Pancreas (tissue), 10 donors: ENCODE measurements at places on chromosomes 1 and 21. TPM values are rescaled to one million over a fixed set of nuclear protein-coding genes. Genes with fewer than 3 reads are reported as not detected.
A peak's percentile ranks its signal among the peaks of the same experiment; 100 is the strongest.

C1orf185 gene
- total RNA-seq: not detected

S100A4 gene
- total RNA-seq: 40.9 TPM

OLIG2 gene
- total RNA-seq: not detected

TFF1 gene
- total RNA-seq: 40.6 TPM

DYNLT5 gene
- 0.19 TPM for total RNA-seq

CDA gene
- 0.16 TPM for total RNA-seq

RNU1-2 gene
- total RNA-seq: 2,332 TPM

PGLYRP4 gene
- not detected for total RNA-seq

C1orf141 gene
- total RNA-seq: not detected

AK2 gene
- 69.0 TPM for total RNA-seq

DNA sequence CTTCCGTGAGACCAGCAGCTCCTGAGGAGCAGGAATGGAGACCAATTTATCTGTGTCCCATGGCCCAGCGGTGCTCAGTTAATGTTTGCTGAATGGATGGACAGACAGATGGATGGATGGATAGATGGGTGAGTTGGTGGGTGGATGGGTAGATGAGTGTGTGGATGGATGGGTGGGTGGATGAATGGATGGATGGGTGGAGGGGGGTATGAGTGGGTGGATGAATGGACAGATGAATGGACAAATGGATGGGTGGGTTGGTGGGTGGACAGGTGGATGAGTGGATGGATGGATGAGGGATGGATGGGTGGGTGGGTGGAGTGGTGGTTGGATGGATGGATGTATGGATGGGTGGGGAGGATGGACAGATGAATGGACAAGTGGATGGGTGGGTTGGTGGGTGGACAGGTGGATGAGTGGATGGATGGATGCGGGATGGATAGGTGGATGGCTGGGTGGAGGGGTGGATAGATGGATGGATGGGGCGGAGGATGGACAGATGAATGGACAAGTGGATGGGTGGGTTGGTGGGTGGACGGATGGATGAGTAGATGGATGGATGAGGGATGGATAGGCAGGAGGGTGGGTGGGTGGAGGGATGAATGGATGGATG, 13.4 kb downstream of the EPHA2 start:
- peaks cover 42% of the 10 kb centered on the region for H3K4me1 ChIP-seq
- no peaks in the 10 kb centered on the region for H3K27me3 ChIP-seq
- DNase-seq: no peak
- no peak overlapping the region for H3K27ac ChIP-seq
- no peak overlapping the region for H3K4me3 ChIP-seq
- H3K36me3 ChIP-seq: no peaks in the 10 kb centered on the region

- H3K36me3 ChIP-seq: no peaks in the 10 kb centered on the region
- DNase-seq: no peak
Measured at GRCh38 chr1:214310777-214311690, 30.1 kb downstream of the SMYD2 start.

GRCh38 chr1:243991650-243992049, 59.4 kb upstream of the ZBTB18 start:
- no peaks in the 10 kb centered on the region for H3K4me1 ChIP-seq
- H3K27me3 ChIP-seq: no peaks in the 10 kb centered on the region
- H3K4me3 ChIP-seq: no peak overlapping the region
- no peak for DNase-seq
- H3K36me3 ChIP-seq: no peaks in the 10 kb centered on the region

DNA sequence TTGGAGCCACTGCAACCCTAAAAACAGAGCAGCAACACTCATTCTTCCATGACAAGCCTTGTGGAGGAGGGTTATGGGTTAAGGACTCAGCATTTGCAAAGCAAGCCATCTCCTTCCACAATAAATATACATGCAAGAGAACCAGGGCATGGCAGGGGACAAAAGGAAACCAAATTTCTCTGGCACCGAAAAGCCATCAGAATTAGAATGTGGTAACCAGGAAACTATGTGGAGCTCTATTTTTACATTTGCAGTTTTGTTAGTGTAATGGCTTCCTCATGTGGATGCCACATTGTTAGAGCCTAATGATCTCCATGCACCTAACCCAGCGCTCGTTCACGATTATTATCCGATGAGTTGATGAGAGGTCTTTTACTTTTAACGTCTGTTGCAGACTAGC, 91.7 kb downstream of the NAV1 start:
- H3K4me1 ChIP-seq: no peaks in the 10 kb centered on the region
- H3K4me3 ChIP-seq: no peak overlapping the region
- no peak for DNase-seq
- H3K27me3 ChIP-seq: no peaks in the 10 kb centered on the region

- H3K4me1 ChIP-seq: no peaks in the 10 kb centered on the region
- H3K27ac ChIP-seq: no peak overlapping the region
- H3K4me3 ChIP-seq: no peak overlapping the region
- no peaks in the 10 kb centered on the region for H3K36me3 ChIP-seq
- peaks cover 5% of the 10 kb centered on the region for H3K27me3 ChIP-seq
- DNase-seq: no peak
Measured at GRCh38 chr21:8993943-8994639, 1527.3 kb upstream of the TPTE start.

- no peak for DNase-seq
- no peaks in the 10 kb centered on the region for H3K36me3 ChIP-seq
- H3K4me3 ChIP-seq: no peak overlapping the region
- H3K27me3 ChIP-seq: no peaks in the 10 kb centered on the region
Measured at GRCh38 chr1:208013210-208013609, 102.3 kb upstream of the CD34 start.

- H3K4me1 ChIP-seq: no peaks in the 10 kb centered on the region
- H3K36me3 ChIP-seq: no peaks in the 10 kb centered on the region
- DNase-seq: peak; percentile 54
- no peak overlapping the region for H3K4me3 ChIP-seq
- no peak overlapping the region for H3K27ac ChIP-seq
Measured at GRCh38 chr1:3902111-3902511, 2.0 kb upstream of the C1orf174 start.

GRCh38 chr21:35020902-35021301, 28.2 kb downstream of the RUNX1 start:
- no peaks in the 10 kb centered on the region for H3K36me3 ChIP-seq
- H3K4me3 ChIP-seq: no peak overlapping the region
- H3K4me1 ChIP-seq: peaks cover 9% of the 10 kb centered on the region

GRCh38 chr1:115771847-115772457, 3.4 kb upstream of the CASQ2 start:
- H3K27me3 ChIP-seq: no peaks in the 10 kb centered on the region
- DNase-seq: no peak
- no peak overlapping the region for H3K4me3 ChIP-seq
- H3K36me3 ChIP-seq: no peaks in the 10 kb centered on the region
- H3K4me1 ChIP-seq: no peaks in the 10 kb centered on the region

DNA sequence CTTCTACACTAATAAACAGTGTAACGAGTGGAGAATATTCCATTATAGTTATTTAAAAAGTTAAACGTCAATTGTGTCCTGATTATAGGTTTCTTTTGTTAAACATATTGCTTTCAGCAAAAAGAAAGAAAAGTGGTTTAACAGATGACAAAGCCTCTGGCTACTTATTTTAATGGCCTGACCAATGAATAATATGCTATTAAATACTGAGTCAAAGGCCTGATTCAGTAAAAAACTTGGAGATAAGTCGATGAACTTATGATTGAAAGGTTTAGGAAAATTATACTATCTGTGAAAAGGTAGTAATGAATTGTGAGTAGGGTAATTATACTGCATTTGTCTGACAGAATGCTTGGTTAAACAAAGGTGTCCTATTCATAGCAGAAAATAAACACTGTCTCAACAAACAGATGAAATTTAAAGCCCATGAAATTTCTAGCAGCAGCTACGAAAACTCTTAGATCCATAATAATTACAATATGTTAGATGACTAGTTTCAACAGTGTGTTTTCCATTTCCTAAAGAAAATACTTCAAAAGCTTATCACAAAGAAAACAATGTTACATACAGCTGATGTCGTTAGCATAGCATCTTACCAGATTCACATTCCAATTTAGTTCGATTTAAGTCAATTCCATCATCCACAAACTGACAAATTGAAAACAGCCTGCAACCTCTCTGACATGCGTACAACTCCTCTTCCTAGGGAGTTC, 6.2 kb downstream of the TMEM59 start:
- no peak overlapping the region for H3K27ac ChIP-seq
- H3K27me3 ChIP-seq: no peaks in the 10 kb centered on the region
- H3K36me3 ChIP-seq: peaks cover 10% of the 10 kb centered on the region
- H3K4me1 ChIP-seq: peaks cover 17% of the 10 kb centered on the region
- no peak for DNase-seq
- H3K4me3 ChIP-seq: no peak overlapping the region

DNA sequence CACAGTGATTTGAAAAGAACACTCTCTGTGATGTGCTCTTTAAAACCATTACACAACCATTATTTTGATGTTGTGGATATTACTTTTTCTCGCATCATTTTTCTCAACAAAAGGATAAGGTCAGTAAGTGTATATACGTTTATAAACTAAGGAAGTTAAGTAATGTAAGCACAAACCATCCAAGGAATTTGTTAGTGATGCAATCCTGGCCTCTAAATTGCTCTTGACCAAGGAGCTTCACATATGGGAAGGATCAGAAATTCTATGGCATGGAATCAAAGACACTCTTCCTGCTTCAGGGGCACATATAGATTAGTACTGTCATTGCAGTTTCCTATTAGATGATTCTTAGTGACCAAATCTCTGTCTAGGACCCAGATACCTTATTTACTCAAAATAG, 3.6 kb upstream of the PPP2R5A start:
- no peak overlapping the region for H3K27ac ChIP-seq
- H3K27me3 ChIP-seq: no peaks in the 10 kb centered on the region
- no peaks in the 10 kb centered on the region for H3K36me3 ChIP-seq
- H3K4me3 ChIP-seq: no peak overlapping the region
- H3K4me1 ChIP-seq: no peaks in the 10 kb centered on the region
- no peak for DNase-seq

- no peaks in the 10 kb centered on the region for H3K27me3 ChIP-seq
- H3K27ac ChIP-seq: no peak overlapping the region
- no peak for DNase-seq
- H3K36me3 ChIP-seq: peaks cover 22% of the 10 kb centered on the region
- H3K4me1 ChIP-seq: peaks cover 39% of the 10 kb centered on the region
Measured at GRCh38 chr1:226404063-226404903, 3.6 kb downstream of the PARP1 start.

GRCh38 chr1:29409616-29410015, 173.3 kb downstream of the PTPRU start:
- H3K4me3 ChIP-seq: no peak overlapping the region
- H3K36me3 ChIP-seq: no peaks in the 10 kb centered on the region
- no peak for DNase-seq
- H3K27ac ChIP-seq: no peak overlapping the region

- H3K27ac ChIP-seq: no peak overlapping the region
- no peaks in the 10 kb centered on the region for H3K4me1 ChIP-seq
- H3K4me3 ChIP-seq: no peak overlapping the region
- H3K27me3 ChIP-seq: no peaks in the 10 kb centered on the region
- no peaks in the 10 kb centered on the region for H3K36me3 ChIP-seq
Measured at GRCh38 chr1:212964102-212964501, 13.8 kb downstream of the VASH2 start.

- DNase-seq: no peak
- no peaks in the 10 kb centered on the region for H3K27me3 ChIP-seq
- no peaks in the 10 kb centered on the region for H3K36me3 ChIP-seq
- no peak overlapping the region for H3K4me3 ChIP-seq
Measured at GRCh38 chr1:78095593-78095992, 49.8 kb downstream of the GIPC2 start.

DNA sequence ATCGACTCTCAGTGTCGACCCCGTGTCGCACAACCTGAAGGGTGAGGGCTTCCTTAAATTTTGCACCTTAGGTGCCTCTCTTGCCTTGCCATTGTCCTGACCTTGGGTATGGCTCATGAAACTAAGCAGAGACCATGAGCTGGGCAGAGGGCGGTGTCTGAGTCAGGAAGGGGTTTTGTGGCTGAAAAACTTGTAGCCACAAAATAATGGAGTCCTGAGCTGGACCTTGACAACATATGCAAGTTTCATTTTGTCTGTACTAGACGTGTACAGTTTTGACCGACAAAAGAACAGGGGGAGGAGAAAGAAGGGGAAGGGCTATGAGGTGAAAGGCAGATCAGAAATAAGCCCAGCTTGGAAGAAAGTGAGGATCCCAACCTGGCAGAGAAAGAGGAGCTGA, 8.3 kb upstream of the RUNX1 start:
- no peaks in the 10 kb centered on the region for H3K4me1 ChIP-seq
- no peak for DNase-seq
- H3K36me3 ChIP-seq: no peaks in the 10 kb centered on the region
- no peaks in the 10 kb centered on the region for H3K27me3 ChIP-seq
- H3K4me3 ChIP-seq: no peak overlapping the region
- H3K27ac ChIP-seq: no peak overlapping the region

GRCh38 chr1:91853397-91853796, 32.6 kb downstream of the TGFBR3 start:
- no peak overlapping the region for H3K4me3 ChIP-seq
- DNase-seq: no peak
- no peaks in the 10 kb centered on the region for H3K36me3 ChIP-seq
- no peak overlapping the region for H3K27ac ChIP-seq
- H3K4me1 ChIP-seq: peaks cover 21% of the 10 kb centered on the region

- H3K4me1 ChIP-seq: no peaks in the 10 kb centered on the region
- no peak overlapping the region for H3K27ac ChIP-seq
- no peaks in the 10 kb centered on the region for H3K36me3 ChIP-seq
- H3K4me3 ChIP-seq: no peak overlapping the region
Measured at GRCh38 chr1:197544553-197544952, 230.7 kb downstream of the DENND1B start.

- no peaks in the 10 kb centered on the region for H3K27me3 ChIP-seq
- H3K27ac ChIP-seq: no peak overlapping the region
- no peaks in the 10 kb centered on the region for H3K4me1 ChIP-seq
- DNase-seq: no peak
Measured at GRCh38 chr1:93661829-93662474, 19.7 kb downstream of the BCAR3 start.

DNA sequence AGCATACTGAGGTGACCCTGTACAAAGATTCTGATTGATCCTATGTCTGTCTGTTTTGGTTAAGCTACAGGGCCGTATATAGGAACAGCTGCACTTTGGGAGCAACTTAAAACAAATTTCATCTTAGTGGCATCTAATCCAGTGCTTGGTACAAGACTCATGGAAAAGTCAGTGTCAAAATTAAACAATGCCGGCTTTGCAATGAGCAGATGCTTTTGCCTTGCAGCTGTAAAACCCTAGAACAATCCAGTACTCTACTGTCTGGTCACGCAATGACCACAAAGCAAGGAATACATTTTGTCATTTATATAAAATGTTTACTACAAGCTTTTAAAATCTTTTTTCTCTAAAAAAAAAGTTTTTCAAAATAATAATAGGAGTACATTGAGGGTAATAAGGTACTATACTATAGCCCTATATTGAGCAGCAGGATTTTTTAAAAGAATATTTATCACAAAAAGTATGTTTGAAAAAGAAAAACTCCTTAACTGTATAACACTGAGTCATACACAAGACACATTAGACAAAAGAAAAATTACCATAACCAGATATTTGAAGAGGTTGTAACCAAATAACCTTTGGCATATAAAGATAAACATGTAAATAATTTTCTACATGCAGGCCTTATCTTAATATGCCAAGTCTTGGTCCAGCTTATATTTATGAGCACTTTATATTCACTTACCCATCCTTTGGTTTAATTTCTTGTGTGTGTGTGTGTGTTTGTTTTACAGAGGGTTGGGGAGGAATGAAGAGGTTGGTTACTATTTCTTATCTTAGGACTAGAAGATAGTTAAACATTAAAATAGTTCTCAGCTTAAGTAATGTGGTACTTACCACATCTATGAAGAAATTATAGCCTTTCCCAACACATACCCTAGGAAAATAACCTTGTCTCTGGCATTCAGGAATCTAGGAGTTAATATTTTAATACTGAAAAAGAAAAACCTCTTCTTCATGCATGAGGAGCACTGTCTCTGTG, 262.3 kb downstream of the FAF1 start:
- H3K4me1 ChIP-seq: peaks cover 22% of the 10 kb centered on the region
- no peak overlapping the region for H3K27ac ChIP-seq
- no peak for DNase-seq
- no peak overlapping the region for H3K4me3 ChIP-seq
- no peaks in the 10 kb centered on the region for H3K36me3 ChIP-seq
